ENCODE measurements at places on chromosomes 7 and 10. TPM values are rescaled to one million over a fixed set of nuclear protein-coding genes. Genes with fewer than 3 reads are reported as not detected.
A peak's percentile ranks its signal among the peaks of the same experiment; 100 is the strongest.

The GPR141 gene
- 1.8 TPM for total RNA-seq

The ASB15 gene
- total RNA-seq: not detected

The NKX1-2 gene
- not detected for total RNA-seq

The NPC1L1 gene
- total RNA-seq: 0.45 TPM

The ACTL6B gene
- total RNA-seq: not detected

The DPP6 gene
- total RNA-seq: 0.62 TPM

The SLC18A3 gene
- total RNA-seq: not detected

DNA sequence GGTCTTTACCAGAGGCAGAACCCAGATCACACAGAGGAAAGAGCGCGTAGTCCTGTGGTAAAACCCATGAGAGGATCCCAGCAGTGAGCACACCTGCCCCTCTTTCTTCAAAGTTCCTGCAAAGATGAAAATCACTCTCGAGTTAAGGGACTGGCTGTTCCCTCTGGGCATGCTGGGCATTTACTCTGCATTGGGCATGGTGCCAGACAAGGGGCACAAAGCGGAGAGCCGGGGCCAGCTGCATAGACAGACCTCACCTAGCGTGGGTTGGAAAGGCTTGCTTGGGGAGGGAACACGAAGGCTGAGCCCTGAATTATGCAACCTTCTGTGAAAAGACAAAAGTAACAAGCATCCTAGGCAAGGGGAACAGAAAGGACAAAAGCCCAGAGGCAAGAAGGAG lies 120.0 kb upstream of the TCERG1L start:
- DNase-seq: no peak

- DNase-seq: no peak
Observed at GRCh38 chr10:6148908-6149307, 53.8 kb upstream of the PFKFB3 start.

DNA sequence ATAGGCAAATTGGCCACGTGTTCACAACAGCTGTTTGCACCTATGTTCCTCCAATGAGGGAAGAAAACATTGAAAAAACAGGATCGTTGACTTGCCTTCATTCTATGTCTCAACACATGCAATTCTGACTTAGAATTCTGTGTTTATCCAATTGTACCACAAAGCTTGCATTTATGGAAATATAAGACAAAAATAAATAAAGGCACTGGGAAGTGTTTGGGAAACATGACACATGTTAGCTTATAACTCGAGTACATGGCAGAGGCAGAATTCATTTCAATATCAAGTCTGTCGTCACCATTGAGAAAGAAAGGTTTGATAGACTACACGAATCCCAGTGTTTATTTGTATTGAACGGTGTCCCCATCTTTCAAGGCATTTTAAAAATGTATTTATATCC lies 291.2 kb downstream of the AHR start:
- no peak for DNase-seq

- DNase-seq: no peak
Observed at GRCh38 chr7:98707076-98707475, 90.0 kb downstream of the NPTX2 start.

DNA sequence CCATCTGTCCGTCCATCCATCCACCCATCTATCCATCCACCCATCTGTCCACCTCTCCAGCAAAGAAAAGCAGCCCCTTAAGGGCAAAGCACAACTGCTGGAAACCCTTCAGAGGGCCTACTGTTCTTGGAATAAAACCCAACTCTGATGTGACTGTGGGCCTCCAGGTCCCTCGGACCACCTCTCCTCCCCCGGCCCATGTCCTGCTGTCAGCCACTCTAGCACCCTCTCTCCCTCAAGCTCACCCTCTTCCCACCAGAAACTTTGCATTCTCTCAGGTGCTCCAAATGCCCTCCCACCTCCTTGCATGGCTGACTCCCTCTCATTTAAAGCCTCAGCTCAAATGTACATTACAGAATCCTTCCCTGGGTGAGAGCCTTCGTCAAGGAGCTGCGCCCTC lies 110.3 kb downstream of the ARHGAP22 start:
- DNase-seq: no peak

DNA sequence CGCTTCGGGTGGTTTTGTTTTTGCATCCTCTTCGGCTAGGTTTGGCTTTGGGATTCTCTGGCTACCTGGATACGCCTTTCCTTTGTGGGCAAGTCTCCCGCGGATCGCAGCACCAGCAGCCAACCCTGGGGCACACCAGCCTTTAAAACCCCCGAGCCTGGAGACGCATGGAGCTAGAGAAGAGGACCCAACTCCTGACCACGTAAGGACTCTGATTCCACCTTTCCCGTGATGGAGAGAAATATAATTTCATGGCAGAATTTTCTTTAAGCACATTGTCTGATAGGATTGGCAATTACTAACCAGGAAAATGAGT lies 535.4 kb upstream of the GALNT17 start:
- no peak for DNase-seq

DNA sequence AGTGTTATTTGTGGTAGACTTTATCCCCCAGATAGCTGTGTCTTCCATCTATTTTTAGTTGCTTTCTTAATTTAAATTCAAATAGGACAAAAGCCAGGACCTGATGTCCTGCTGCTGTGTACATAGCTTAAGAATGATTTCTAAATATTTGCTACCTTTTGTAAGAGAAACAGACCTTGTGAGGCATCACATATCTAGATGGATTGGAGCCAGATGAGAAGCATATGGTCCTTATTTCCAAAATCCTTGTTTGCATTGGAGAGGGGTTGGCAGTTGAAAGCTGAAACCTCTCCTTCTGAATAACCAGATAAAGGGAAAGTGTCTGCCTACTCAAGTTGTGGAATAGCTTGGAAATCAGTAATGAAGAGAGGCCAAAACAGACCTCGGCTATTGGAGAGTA lies 50.7 kb upstream of the AMPH start:
- DNase-seq: no peak

DNA sequence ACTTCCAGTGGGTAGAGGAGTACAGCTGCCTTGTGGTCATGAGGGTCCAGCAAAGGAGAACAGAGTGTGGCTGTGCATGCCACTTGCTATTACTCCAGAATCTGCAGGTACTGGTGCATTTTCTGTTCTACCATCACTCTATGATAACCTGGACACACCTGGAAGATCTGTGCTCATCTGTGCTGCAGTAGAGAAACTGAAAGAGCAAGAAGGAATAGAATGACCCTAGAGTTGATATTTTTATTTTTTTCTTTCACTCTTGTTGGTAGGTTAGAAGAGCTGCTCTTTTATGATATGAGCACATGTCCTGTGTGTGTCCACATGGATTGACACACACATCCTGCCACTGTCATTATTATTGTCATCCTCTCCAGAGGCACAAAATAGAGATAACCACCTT lies 48.3 kb upstream of the MTURN start:
- no peak for DNase-seq

DNA sequence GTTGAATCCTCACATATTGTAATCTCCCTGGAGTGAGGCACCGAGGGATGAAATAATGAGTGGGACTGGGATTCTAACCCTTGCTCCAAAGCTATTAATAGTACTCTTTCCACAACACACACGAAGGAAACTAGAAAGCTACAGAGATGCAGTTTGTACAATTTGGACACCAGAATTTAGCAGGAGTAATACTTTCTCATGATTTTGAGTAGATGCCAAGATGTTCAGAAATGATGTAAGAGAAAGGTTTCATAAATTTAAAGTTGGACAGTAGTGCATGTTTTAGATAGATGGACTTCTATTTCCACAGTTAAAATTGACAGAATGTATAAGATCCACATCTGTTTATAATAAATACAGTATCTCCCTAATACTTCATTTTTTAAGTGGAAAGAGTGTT lies 46.5 kb downstream of the PRR15 start:
- no peak for DNase-seq

- DNase-seq: no peak
Observed at GRCh38 chr10:61897671-61898434, 3.6 kb upstream of the ARID5B start.

DNA sequence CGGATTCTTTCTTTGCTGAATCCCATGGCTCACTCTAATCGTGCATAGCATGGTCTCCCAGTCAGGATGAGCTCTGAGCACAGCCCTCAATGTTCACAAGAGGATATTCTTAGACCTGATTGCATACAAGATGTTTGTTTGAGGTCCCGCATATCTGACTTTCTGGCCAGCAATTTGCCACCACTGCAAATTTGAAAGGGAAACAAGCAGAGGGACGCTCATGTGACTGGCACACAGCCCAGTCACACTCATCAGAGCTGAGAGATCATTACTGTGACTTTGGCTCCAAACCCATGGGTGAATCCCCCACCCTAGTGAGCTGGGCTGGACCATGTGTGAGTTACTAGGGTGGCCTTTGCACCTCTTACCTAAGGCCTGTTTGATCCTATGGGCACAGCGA lies 9.9 kb downstream of the TAS2R41 start:
- peak; percentile 74 for DNase-seq

DNA sequence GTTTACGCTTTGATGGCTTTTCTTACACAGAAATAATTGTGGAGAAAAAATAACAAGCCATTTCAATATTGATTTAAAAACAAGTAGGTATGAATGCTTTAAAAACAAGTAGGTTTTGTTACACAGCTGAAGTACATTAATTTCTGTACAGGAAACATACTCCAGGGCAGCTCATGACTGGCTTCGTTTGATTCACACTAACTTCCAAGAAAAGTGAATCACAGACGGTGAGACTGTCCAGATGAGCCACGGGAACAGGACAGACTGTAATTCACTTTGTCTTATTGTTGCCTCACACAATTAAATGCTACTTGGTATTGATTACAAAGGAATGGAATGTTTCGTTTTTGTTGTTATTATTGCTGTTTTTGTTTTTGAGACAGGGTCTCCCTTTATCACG lies 26.6 kb upstream of the SNX10 start:
- no peak for DNase-seq

DNA sequence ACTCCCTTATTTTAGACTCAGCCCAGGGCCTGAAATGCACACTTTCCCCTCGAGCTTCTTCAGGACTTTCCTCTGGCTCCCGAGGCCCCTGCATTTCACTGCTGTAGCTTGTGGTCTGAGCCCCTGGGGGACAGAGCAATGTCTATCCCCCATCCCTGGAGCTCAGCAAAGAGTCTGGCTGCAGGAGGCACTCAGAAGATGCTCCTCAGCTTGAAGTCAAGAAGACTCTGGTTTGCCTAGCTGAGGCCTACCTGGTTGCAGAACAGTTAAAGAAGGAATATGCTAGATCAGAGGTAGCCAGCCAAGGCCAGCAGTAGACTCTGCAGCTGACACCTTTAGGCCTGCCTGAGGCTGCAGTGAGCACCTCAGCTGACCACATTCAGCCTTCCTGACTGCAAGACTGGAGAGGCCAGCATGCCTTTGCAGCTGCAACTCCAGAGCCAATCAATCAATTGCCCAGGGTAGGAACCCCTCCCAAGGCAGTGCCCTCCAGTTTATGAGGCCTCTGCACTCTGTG lies 36.9 kb upstream of the IKZF1 start:
- DNase-seq: no peak

GRCh38 chr10:74542077-74542476 lies 284.3 kb upstream of the KAT6B start:
- DNase-seq: no peak

- DNase-seq: no peak
Observed at GRCh38 chr7:13633857-13634256, 355.6 kb downstream of the ETV1 start.

DNA sequence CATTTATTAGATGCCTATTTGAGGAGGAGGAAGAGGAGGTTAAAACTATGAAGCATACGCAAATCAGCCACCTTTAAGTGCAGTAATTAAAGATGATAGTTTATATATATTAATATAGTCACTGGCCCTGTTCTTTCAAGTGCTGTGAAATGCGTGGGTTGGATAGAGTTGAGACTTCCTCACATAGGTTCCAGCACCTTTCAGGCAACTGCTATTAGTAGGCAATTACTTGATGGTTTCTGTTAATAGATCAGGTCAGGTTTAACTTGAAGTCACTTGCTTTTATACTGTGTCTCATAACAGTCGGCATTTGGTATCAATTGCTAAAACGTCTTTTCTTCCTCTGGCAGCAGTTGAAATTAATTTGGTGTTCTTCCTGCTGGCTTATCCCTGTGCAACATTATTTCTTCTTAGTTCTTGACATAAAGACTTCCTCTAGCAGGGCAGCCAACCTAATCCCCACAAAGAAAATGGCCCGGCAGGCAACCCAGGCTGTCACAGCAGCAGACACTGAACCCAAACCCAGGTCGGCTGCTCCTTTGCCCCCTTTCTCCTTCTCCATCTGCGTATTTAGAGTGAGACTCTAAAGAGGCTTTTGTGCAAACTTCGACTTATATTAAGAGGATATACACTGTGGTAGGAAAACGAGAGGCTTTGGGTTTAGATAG lies 35.3 kb upstream of the BET1 start:
- DNase-seq: no peak

DNA sequence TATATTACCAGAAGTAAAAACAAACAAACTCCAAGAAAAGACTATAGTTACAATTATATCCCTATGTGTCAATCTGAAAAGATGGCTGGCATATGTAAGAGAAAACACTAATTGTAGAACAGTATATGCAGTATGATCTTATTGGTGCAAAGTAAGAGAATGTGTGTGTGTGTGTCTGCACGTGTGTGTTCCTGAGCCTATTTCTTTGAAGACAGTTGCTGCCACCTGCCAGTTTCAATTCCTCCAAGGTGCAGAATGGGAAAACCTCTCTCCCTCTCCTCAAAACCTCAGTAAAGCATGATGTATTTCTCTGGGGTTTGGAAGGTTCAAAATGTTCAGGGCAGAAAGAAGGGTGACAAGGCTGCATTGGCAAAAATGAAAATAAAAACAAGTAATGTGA lies 8.8 kb upstream of the SFTPA1 start:
- no peak for DNase-seq

DNA sequence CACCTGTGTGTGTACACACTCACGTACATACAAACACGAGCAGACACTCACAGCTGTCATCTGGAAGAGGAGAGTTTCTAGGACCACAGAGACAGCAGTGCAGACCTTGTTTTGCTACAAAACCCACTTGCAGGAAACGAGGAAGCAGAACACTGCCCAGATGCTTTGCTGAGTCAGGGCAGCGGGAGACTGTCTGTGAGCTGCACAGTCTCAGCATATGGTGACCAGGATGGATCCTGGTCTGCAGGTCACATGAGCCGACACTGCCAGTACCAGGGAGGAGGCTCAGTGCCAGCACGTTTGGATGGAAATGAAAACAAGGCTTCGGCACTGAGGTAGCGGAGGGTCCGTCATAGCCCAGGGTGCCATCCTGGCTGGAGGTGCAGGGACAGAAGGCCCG lies 117.6 kb upstream of the DPP6 start:
- DNase-seq: no peak

GRCh38 chr7:153331427-153331826 lies 571.9 kb downstream of the ACTR3B start:
- no peak for DNase-seq

DNA sequence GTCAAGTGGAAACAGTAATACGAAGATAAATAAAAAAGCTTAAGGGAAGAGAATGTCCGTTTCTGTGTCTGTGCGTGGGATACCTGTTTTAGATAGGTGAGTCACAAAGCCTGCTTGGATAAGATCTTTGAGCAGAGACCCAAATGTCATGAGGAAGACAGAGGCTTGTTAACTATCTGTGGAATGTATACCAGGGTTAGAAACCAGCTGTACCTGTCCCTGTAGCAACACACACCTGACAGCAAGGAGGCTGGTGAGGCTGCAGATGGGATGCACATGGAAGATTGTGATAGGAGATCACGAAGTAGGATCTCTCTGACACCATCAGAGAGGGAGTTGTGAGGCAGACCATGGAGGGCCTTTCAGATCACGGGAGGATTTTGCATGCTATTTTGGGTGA lies 105.3 kb downstream of the ARHGAP21 start:
- no peak for DNase-seq

GRCh38 chr10:89744026-89744425 lies 42.6 kb downstream of the KIF20B start:
- DNase-seq: no peak
